Stimulated activated CD4-positive, alpha-beta T cell treated with anti-CD3 and anti-CD28 coated beads, Interleukin-2, amount 100 ng/mL, for 24 hours (primary cell): ENCODE measurements at places on chromosomes 5 and 9.

GRCh38 chr9:13424204-13424603 is 144.7 kb upstream of the MPDZ start:
- DNase-seq = no peak

DNA sequence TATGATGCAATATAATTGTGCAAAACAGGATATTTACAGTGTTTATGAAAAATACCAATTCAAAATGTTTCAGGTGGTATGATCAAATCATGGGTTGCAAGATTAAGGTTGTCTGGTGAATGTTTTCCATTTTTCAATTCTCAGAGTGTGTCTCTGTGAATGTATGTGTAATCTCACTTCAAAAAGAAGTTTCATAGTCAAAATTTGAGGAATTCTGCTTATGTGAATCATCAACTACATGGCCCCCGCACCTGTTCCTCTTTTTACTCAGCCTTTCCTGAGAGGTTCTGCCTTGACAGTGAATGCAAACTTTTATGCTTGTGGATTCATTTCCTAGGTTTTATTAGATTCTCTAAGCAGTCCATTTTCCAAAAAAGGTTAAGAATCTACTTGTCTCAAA is 32.1 kb downstream of the KCTD16 start:
- no peak for DNase-seq

DNA sequence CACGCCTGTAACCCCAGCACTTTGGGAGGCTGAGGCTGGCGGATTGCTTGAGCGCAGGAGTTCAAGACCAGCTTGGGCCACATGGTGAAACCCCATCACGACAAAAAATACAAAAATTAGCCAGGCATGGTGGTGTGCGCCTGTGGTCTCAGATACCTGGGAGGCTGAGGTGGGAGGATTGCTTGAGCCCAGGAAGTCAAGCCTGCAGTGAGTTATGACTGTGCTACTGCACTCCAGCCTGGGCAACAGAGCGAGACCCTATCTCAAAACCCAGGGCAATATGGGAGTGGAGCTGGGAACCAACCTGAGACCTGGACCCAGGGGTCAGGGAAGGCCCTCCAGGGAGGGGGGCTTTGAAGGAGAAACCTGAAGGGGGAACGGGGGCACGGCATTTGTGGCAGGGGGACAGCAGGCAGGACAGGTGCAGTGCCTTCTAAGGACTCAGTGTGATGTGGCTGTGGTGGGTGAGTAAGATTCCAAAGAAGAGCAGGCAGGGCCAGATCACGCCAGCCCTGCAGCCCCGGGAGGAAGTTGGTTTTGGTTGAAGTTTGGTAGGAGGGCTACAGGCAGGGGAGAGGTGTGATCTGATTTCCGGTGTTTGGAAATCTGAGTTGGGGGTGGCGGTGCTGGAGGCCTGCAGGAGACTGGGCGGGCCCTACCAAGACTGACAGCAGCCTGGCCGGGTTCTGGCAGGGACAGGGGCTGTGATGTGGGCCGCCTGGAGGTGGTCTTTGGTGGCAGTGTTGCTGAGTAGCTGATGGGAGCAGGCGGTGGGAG is 46.2 kb downstream of the NTNG2 start:
- no peak for DNase-seq

GRCh38 chr5:66144834-66145390 is 812 bp downstream of the SREK1 start:
- no peak for DNase-seq

GRCh38 chr9:91736898-91737601 is 213.0 kb downstream of the ROR2 start:
- no peak for DNase-seq

DNA sequence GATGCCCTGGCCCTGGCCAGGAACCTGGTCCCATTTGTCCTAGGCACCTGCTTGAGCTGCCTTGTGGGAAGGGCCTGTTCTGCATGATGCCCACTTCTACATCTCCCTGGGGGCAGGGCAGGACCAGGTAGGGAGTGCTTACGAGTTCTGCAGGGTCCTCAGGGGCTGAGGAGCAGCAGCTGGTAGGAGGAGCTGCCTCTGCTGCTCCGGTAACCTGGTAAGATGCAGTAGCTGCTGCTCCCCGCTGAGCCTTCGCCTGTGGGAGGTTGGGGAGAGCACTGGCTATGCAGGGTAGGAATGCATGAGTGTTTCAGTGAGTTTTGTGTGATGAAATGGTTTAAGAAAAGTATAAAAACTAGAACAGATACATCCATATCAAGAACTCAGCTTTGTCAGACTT is 13.6 kb downstream of the LRRC8A start:
- DNase-seq = no peak
